ENCODE measurements at places on chromosomes 2 and 18.

DNA sequence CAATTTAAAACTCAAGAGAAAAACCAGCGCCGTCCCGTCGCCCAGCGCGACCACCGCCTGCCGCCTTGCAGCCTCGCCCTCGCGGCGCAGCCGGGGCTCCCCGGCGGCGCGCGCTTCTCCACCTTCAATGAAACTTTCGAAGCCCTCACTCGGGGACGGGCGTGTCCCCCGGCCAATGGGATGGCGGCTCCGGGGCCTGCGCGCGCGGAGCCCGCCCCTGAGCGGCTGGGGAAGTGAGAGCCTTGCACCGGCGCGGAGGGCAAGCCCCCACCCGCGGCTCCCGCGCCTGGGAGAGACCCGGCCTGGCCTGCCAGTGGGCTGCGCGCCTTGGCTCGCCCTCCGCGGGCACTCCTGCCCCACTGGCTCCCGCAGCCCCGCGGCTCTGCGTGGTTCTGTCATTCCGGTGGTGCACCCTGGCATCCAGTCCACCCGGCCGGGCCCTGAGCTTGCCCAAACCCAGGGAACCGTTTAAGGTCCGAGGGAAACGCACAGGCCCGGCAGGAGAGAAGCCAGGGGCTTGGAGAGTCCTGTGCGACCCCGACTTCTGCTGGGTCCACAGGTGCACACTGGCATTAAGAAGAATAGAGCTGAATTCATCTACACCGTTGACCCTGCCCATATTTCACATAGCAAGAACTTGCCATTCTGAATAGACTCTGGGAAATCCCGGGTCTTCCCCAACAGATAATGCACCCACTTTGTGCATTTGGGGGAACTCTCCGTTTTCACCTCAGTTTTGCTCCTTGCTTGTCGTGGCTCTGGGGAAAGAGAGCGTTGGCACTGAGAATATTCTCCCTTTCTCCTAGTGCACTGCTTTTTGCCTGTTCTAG lies at the start of gene PIEZO2:
TSS of gene PIEZO2 (minus strand) at position 129 of the 830 bp plus-strand sequence. CDS start 981 bp downstream, outside the sequence.
- peaks cover 51% of the 10 kb centered on the region for H3K27me3 ChIP-seq
- no peak within 1 kb of the TSS for H3K27ac ChIP-seq
- peak; percentile 57 for DNase-seq
- peak within 1 kb of the TSS; percentile 67 for H3K4me3 ChIP-seq

GRCh38 chr2:72271276-72271614 lies 123.6 kb upstream of the CYP26B1 start:
- no peaks in the 10 kb centered on the region for H3K36me3 ChIP-seq
- H3K4me3 ChIP-seq = no peak overlapping the region
- no peak for DNase-seq

- H3K27ac ChIP-seq = no peak overlapping the region
- no peak for DNase-seq
- H3K27me3 ChIP-seq = no peaks in the 10 kb centered on the region
- H3K36me3 ChIP-seq = no peaks in the 10 kb centered on the region
Measured at GRCh38 chr2:120034621-120035020, 21.7 kb downstream of the EPB41L5 start.

GRCh38 chr2:36677386-36677785 lies 19.1 kb upstream of the VIT start:
- no peak overlapping the region for H3K4me3 ChIP-seq
- DNase-seq = no peak
- no peaks in the 10 kb centered on the region for H3K36me3 ChIP-seq
- H3K4me1 ChIP-seq = peaks cover 8% of the 10 kb centered on the region
- H3K27ac ChIP-seq = no peak overlapping the region

All from GM23248 (cell line).